Effector memory CD4-positive, alpha-beta T cell (primary cell): ENCODE measurements at places on chromosomes 4 and X.

DNA sequence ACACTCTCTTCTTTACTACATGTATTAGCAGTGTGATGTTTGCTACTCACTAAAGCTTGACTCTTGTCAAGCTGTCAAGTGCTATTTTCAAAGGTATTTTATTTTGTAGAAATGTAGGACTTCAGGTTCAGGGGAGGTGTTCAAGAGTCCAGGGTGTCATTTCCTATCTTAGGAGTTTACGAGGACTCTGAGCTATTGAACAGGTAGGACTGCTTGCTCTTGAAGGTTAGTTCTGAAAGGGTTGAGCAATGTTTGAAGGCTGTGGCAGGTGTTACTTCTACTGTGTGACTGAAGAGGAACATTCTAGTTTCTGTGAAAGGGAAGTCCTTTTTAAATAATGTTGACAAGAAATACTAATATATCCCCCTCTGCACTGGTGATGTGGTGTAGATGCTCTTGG lies 1151.2 kb downstream of the PDHA2 start:
- DNase-seq = no peak
- H3K4me3 ChIP-seq = no peak overlapping the region
- H3K36me3 ChIP-seq = no peaks in the 10 kb centered on the region

DNA sequence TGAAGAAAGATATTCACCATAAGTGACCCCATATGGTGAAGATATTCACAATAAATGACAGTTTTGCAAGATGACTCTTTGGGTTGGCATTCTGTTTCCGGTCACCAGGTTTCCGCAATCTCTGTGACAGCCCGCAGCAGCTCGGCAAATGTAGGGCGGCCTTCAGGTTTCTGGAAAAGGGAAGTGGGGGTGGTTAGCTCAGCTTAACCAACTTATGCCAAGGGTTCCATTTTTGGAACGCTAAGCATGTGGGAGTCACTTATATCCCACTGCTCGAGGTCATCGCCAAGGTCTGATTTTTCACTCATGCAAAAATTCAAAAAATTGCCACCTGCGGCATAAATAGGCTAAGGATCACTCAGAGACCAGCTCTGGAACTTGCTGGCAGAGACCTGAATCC lies 51.0 kb downstream of the NIPAL1 start:
- peaks cover 38% of the 10 kb centered on the region for H3K36me3 ChIP-seq
- no peak overlapping the region for H3K27ac ChIP-seq
- H3K27me3 ChIP-seq = no peaks in the 10 kb centered on the region
- no peak for DNase-seq
- H3K4me3 ChIP-seq = no peak overlapping the region

DNA sequence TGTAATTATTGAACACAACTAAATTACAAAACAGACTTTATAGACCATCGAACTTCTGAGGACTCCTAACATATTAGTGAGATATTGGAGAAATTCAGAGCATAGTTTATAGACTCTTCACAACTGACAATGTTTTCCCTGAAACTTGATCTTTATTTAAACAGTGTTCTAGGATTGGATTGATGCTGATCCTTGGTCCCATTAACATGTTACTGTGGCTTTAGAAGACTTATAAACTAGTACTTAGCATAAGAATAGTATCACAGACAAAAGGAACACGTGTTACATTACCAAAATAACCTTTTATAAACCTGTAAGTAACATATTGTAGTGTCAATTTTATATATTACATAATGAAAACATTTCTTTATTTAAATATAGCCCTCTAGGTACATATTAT lies 689.6 kb downstream of the CCSER1 start:
- no peaks in the 10 kb centered on the region for H3K4me1 ChIP-seq
- DNase-seq = no peak
- H3K27ac ChIP-seq = no peak overlapping the region
- H3K4me3 ChIP-seq = no peak overlapping the region
- no peaks in the 10 kb centered on the region for H3K36me3 ChIP-seq
- H3K27me3 ChIP-seq = no peaks in the 10 kb centered on the region

DNA sequence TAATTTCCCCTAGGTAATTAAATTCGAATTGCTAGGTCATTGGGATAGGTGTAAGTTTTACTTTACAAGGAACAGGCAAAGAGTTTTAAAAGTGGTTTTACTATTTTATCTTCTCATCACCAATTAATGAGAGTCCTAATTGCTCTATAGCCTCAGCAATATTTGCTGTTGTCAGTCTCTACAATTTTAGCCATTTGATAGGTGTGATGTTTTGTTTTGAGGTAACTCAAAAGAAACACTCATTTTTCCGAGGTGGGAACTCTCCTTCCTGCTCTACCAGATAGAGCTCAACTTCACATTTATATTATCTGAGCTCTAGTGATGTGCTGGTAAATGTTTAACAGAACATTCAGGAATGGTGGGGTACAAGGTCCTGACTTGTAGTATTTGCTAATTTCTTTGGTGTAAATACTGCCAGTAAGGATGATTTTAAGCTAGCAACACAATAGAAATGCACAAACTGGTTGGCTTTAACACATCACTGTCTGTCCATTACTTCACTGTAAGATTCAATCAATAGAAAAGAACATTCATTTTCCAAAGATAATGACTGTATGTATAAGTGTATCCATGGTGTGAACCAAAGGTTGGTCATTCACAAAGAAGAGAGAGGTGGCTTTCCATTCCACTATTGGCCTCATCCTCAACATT lies 62.7 kb downstream of the LDB2 start:
- no peak overlapping the region for H3K27ac ChIP-seq
- no peaks in the 10 kb centered on the region for H3K27me3 ChIP-seq
- H3K4me3 ChIP-seq = no peak overlapping the region
- H3K4me1 ChIP-seq = no peaks in the 10 kb centered on the region
- no peak for DNase-seq

DNA sequence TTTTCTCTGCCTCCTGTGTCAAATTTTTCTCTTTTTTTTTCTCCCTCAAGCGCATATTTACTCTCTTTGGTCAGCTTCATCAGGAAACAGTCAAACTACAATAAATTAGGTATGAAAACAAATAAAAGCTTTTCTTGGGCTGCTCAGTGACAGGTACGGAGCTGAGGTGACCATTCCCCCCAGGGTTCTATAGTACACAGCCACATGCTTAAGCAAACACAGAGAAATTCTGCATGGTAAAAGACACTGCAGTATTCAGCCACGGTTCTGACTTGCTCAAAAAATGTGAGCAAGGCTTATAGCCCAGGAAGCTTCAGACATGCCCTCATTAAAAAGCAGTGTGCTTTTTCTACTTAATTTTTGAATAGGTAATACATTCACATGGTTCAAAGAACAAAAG lies 138.5 kb downstream of the GRIA3 start:
- H3K4me3 ChIP-seq = no peak overlapping the region
- H3K27me3 ChIP-seq = no peaks in the 10 kb centered on the region
- no peak for DNase-seq
- H3K4me1 ChIP-seq = no peaks in the 10 kb centered on the region
- H3K36me3 ChIP-seq = no peaks in the 10 kb centered on the region

DNA sequence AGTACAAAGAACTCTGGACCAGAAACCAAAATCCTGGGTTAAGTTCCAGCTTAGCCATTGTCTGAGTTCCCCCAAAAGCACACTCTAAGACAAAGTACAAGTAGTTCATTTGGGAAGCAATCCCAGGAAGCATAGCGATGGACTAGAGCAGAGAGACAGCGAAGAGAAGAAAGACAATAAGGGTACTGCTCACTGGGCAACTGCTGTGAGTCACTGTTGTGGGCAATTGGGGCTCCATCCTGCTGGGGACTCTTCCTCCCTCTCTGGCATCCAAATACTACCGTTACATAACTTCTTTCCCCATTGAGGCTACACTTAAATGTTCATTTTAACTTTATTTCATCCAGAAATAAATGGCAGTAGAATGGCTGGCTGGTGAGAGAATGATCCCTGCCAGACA lies 14.1 kb downstream of the SRPX start:
- no peaks in the 10 kb centered on the region for H3K4me1 ChIP-seq
- no peaks in the 10 kb centered on the region for H3K27me3 ChIP-seq

DNA sequence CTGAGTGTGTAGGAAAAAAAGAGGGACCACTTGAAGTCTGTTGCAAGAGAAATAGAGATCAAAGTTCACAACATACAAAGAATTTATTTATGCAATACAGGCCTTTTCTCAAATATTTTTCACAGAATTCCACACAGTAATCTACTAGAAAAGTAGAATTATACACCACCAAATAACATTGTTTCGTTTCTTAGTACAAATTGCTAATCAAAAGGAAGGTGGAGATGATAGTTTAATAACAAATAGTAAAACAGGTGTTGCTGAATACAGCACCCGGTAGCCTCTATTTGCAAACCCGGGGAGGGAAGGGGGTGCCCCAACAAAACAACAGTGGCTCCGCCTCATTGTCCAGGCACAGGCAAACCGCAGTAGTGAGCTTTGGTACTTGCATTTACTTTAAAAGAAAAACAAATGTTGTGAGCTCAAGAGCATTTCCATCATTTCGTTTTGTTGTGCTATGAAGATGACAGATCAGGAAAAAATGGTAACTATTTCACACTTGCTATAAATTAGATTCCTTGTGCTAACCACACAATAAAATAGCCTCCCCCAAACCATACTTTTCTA lies 186.4 kb downstream of the DCLK2 start:
- H3K27me3 ChIP-seq = no peaks in the 10 kb centered on the region
- no peaks in the 10 kb centered on the region for H3K4me1 ChIP-seq
- no peak for DNase-seq
- no peak overlapping the region for H3K4me3 ChIP-seq
- H3K36me3 ChIP-seq = peaks cover 16% of the 10 kb centered on the region

DNA sequence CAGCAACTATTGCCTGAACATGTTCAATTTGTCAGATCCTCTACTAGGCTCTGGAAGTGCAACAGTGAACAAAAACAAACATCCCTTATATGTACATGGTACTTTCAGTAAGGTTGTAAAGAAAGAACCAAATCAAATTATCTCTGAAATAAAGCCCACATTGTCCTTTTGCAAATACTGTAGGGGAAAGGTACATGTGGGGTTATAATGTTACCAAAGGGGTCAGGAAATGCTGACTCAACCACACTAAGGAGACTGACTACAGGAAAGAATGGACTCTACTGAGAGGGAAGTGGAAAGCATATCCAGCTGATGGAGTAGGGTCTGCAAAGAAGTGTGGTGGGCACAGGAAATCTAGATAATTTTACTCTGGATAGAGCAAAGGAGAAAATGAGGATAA lies 61.5 kb downstream of the PCDH18 start:
- no peaks in the 10 kb centered on the region for H3K36me3 ChIP-seq
- H3K27me3 ChIP-seq = no peaks in the 10 kb centered on the region
- H3K4me3 ChIP-seq = no peak overlapping the region
- H3K27ac ChIP-seq = no peak overlapping the region
- no peak for DNase-seq
- no peaks in the 10 kb centered on the region for H3K4me1 ChIP-seq

GRCh38 chrX:23908219-23909004 lies 606 bp downstream of the CXorf58 start:
- H3K4me1 ChIP-seq = peaks cover 6% of the 10 kb centered on the region
- DNase-seq = no peak
- no peaks in the 10 kb centered on the region for H3K36me3 ChIP-seq
- peak overlapping the region; percentile 70 for H3K27ac ChIP-seq
- H3K4me3 ChIP-seq = no peak overlapping the region

GRCh38 chr4:128385683-128386304 lies 98.2 kb upstream of the PGRMC2 start:
- DNase-seq = no peak
- H3K4me1 ChIP-seq = no peaks in the 10 kb centered on the region
- no peaks in the 10 kb centered on the region for H3K36me3 ChIP-seq

- DNase-seq = no peak
- H3K27me3 ChIP-seq = no peaks in the 10 kb centered on the region
- no peak overlapping the region for H3K27ac ChIP-seq
- no peaks in the 10 kb centered on the region for H3K4me1 ChIP-seq
- no peak overlapping the region for H3K4me3 ChIP-seq
Measured at GRCh38 chr4:82864336-82864979, 26.5 kb downstream of the SEC31A start.

- no peak overlapping the region for H3K4me3 ChIP-seq
- H3K27me3 ChIP-seq = no peaks in the 10 kb centered on the region
Measured at GRCh38 chr4:38069271-38069760, 109.1 kb downstream of the PTTG2 start.

- no peak overlapping the region for H3K27ac ChIP-seq
- no peaks in the 10 kb centered on the region for H3K36me3 ChIP-seq
- DNase-seq = no peak
Measured at GRCh38 chr4:84673475-84674240, 90.7 kb downstream of the CDS1 start.

DNA sequence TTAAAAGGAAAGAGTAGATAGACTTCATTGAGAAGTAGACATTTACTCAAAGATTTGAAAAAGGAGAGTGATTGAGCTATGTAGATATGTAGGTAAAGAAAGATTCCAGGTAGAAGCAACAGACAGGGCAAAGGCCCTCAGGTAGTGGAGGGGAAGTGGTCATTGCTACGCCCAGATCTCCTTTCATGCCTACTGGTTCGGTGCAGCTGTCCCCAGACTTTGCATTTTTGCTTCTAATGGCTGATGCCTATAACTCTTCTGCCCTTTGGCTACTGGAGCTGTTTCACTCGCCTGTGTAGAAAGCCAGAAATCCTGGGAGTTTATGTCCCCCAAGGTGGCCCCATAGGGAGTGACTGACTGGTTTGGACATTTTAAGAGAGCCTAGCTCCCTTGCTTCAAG lies 16.9 kb upstream of the ARMCX2 start:
- H3K27ac ChIP-seq = no peak overlapping the region
- no peaks in the 10 kb centered on the region for H3K36me3 ChIP-seq
- no peaks in the 10 kb centered on the region for H3K4me1 ChIP-seq
- H3K4me3 ChIP-seq = no peak overlapping the region
- DNase-seq = no peak
- H3K27me3 ChIP-seq = no peaks in the 10 kb centered on the region

DNA sequence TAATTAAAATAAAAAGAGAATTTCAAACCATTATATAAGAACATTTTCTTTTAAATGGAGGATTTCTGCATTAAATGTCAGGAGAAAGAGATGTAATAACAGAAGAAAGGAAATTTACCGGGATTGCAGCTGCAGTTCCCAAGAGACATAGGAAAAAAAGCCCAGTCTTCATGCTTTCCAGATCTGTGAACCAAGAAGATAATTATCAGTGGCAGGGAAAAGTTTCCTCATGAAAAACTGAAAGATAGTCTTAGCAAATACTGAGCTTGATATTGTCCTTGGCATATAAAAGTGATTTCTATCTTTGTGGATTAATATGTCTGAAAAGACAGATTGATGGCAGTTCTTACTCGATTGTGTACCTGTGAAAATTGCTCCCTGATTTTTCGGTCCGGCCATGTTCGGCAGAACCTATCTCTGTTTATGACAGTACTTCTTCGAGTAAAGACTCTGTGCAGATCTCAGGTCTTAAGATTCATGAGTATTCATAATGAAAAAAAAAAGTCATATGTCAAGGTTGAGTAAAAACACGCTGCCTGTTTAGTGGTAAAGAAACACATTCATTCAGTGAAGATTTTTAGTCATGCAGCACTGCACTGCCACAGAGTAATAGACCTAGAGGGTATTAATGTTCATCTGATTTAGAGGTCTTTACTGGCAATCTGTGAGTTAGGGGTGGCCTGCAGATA lies 29.6 kb downstream of the SPARCL1 start:
- no peak for DNase-seq
- no peak overlapping the region for H3K27ac ChIP-seq
- no peaks in the 10 kb centered on the region for H3K36me3 ChIP-seq
- H3K4me1 ChIP-seq = no peaks in the 10 kb centered on the region
- H3K4me3 ChIP-seq = no peak overlapping the region
